ENCODE measurements at places on chromosomes 6 and 20. TPM values are rescaled to one million over a fixed set of nuclear protein-coding genes. Genes with fewer than 3 reads are reported as not detected.

The BPIFB6 gene
- total RNA-seq, result not detected

The C6orf52 gene
- 7.9 TPM for total RNA-seq

The GDAP1L1 gene
- 1.3 TPM for total RNA-seq

The FITM2 gene
- 21.5 TPM for total RNA-seq

The ARFGEF3 gene
- 2.9 TPM for total RNA-seq

The WFDC10B gene
- total RNA-seq, result 1.0 TPM

The OR2H1 gene
- 7.5 TPM for total RNA-seq

The WFDC2 gene
- 6.1 TPM for total RNA-seq

The C20orf204 gene
- total RNA-seq, result 8.3 TPM

The C20orf144 gene
- total RNA-seq, result 40.0 TPM

The MCHR2 gene
- total RNA-seq, result not detected

The OPN5 gene
- 6.3 TPM for total RNA-seq

The CRISP3 gene
- not detected for total RNA-seq

The SMPDL3A gene
- total RNA-seq, result 3.9 TPM

The ARMH2 gene
- total RNA-seq, result 2.1 TPM

The PGK2 gene
- total RNA-seq, result 73.8 TPM

The STAU1 gene
- 95.4 TPM for total RNA-seq

The RNF5 gene
- 79.0 TPM for total RNA-seq
